ENCODE measurements at places on chromosomes 13 and 19.

GRCh38 chr19:12647047-12647446, 19.5 kb downstream of the MAN2B1 start:
- DNase-seq, result no peak

DNA sequence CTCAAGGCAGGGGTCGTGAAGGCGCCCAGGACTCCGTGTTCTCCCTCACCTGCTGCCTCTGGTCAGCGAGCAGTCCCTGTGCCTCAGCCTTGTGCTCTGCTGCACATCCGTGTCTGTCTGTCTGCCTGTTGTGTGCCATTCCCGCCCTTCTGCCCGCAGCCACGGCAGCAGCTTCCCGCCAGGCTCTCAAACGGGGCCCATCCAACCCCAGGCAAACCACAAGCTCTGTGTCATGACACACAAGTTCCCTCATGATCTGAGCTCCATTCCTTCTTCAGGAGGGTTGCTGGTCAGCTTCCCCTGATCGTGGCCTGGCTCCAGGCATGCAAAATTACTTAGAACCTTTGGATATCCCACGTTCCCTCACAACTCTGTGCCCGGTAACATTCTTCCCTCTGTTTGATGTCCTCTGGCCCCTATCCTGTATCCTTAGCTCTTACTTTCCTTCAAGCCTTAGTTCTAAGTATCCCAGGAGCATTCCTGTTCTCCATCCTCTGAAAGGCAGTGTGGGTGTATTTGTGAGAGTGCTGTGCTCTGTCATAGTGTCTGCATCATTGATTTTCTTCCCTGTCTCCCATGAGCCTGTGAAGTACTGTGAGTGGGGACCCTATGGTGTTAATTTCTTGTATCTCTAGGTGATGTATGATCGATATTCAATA, 3.2 kb downstream of the GPR183 start:
- no peak for DNase-seq

- DNase-seq, result no peak
These were observed 670 bp downstream of the MAP2K7 start for GRCh38 chr19:7904074-7905020.

GRCh38 chr13:27599845-27600553, 20.3 kb downstream of the LNX2 start:
- peak; percentile 34 for DNase-seq

DNA sequence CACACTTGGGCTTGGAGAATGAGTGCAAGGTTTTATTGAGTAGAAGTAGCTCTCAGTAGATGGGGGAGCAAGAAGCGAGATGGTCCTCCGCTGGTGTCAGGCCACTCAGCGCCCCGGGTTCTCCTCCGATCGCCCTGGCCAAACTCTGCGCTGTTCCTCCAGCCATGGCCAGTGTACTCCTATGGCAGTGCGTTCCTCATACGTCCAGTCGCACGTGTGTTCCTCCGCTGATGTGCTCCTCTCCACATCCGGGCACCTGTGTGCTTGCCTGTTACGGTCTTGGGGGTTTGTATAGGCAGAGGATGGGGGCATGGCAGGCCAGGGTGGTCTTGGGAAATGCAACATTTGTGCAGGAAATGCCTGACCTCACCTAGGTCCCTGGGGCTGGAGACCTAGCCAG, 1899.4 kb downstream of the PCDH9 start:
- DNase-seq, result no peak

DNA sequence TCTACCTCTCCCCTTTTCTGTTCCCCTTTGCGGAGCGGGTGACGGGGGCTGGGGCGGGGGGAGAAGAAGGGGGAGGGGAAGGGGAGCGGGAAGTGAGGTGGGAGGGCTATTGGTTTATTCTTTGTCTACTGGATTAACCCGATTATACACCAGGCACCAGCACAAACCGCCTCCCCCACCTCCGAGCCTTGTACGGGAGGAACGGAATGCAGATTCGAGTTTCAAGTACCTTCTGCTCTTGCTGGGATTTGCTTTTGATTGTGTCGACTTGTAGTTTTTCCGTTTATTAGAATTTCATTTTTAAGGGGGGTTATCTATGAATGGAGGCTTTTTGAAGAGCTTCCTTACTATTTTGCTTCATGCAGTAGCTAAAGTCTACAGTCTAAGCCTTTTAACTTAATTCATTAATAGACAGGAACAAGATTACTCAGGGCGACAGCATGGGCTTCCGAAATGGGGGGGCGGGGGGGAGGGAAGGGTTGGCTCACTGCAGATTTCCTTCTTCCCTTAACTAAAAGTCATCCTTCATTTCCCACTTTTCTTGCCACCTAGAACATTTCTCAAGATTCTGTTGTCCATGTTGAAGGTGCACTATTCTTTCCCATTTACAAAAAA, 937 bp upstream of the SPRY2 start:
- peak; percentile 88 for DNase-seq

DNA sequence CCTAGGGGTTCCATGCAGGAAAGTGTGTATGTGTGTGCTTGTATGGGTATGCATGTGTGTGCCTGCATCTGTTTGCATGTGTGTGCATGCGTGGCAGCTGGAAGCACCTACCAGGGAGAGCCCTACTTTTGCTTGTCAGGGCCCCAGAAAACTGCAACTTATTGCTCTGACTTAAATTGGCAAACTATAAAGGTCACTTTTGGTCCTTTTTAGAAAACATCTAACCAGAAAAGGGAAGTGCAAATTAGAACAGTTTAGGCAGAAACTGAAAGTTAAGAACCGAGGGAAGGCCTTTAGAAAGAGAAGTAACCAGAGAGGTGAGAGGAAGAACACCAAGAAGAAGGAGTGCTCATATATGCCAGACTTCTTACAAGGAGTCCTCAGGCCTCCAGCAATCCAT, 32.5 kb downstream of the DLEU7 start:
- no peak for DNase-seq

- DNase-seq, result no peak
These were observed 679 bp upstream of the CDADC1 start for GRCh38 chr13:49246850-49247642.

- no peak for DNase-seq
These were observed 44.0 kb downstream of the FLT3 start for GRCh38 chr13:28056426-28056825.

GRCh38 chr13:30918662-30919405, 12.8 kb downstream of the MEDAG start:
- no peak for DNase-seq

GRCh38 chr19:39969681-39970424, 1.1 kb upstream of the PSMC4 start:
- DNase-seq, result peak; percentile 26

DNA sequence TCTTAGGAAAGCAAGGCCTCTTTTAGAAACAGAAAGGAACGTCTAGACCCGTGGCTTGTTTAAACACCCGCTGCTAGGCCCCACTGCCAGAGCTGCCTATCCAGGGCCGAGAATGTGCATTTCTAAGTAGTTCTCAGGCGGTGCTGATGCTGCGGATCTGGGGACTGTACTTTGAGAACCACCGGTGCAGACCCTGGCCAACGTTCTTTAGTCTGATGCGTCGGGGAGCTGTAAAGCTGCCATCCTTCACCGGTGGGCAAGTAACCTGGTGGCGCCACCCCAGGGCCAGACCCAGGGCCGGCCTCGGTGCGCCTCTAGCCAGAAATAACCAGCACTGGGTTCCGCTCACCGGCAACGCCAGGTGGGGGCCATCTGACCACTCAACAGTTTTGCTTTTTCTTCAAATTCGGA, 47.1 kb downstream of the TGDS start:
- peak; percentile 79 for DNase-seq

DNA sequence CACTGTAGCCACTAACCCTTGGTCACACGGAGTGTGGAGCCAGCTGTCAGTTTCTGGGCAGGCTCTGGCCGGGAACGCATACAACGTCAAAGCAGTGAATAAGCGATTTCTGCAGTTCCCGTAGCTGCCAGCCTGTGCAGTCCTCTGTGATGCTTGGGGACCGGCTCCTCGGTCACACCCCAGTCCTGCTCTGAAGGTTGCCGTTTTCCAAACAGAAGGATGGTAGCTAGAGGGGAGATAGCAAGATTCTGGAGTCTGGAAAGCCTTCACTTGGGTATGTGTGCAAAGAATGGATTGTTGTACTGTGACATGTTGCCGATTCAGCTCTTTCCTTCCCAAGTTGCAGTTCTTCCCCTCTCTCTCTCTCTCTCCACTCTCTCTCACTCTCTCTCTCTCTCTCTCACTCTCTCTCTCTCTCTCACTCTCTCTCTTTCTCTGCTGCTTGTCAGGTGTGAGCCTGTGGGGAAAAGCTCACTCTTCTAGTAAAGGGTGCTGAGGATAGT, 38.7 kb upstream of the C1QTNF9 start:
- DNase-seq, result peak; percentile 61

GRCh38 chr19:35879770-35880317, 11.5 kb downstream of the APLP1 start:
- DNase-seq, result peak; percentile 89

DNA sequence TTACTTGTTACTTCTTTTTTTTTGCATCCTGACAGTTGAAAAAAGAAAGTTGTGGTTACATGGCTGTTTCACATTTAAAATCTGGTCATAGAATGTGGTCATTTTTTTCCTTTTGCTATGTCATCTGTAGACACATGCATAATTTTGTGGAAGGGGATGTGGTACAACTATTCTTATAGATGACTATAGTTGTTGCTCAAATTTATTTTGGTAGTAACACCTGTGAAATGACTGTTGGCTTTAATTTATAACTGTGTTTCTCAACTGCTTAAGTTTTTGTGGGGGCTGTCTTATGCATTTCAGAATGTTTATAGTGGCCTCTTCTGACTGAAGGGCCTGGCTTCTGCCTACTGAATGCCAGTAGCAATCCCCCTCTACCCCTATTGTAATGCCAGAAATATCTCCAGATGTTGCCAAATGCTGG, 130.5 kb downstream of the PAN3 start:
- DNase-seq, result no peak

- no peak for DNase-seq
These were observed 40.4 kb upstream of the C13orf42 start for GRCh38 chr13:51151463-51151862.

DNA sequence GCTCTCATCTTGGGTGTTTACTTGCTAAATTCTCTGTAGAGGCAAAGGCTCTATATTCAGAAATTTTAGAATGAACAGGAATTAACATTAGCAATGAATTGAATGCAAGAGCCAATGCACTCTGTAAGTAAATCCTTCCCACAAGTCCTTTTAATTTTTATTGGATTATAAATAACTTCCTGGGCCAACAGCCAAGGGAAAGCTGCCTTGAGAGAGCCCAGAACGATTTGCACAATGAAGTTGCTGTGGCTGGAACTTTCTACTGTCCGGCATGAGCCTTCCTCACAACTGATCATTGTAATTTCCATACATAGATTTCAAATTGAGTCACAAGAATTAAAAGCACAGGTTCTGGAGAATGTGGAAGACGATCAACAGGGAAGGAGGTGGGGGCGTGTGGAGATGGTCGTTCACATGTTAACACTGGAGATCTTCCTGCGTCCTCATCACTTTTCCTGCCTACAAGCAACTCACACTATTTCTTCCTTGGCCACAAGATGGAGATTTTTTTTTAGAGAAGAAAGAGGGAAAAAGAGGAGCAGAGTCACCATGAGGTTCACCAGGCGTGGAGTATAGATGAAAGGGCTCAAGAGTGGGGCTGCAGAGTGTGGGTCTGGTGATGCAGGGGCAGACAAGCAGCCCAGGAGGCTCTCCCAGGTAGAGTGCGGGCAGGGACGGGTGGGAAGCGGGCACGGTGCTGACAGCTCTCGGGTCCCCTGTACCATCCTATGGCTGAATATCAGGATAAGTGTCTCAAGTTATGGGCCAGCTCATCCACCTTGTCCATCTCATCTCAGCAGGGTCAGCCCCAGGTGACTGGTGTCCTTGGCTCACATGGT, 110.7 kb downstream of the SOX1 start:
- DNase-seq, result peak; percentile 75

DNA sequence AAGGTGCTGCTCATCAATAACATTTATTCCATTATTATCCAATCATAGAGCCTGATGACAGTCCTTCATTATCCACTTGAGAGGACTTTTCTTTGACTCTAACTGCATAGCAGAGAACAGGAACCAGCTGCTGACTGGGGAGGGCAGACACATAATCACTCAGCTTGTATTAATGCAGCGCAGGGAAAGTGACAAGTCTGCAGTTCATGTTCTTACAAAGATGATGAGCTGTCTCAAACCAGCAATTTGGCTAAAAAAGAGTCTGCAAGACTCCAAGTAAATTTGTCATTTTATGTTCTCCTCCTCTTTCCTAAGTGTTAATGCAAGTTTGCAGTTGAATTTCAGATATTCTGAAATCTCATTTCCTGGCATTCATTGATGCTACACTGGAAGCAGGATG, 40.0 kb upstream of the CBY2 start:
- no peak for DNase-seq

- DNase-seq, result peak; percentile 83
These were observed 73.8 kb downstream of the MAP4K1 start for GRCh38 chr19:38543807-38544568.

Data from stomach (tissue), 19 donors.